Naive thymus-derived CD4-positive, alpha-beta T cell (primary cell): ENCODE measurements at places on chromosomes 2 and 18. TPM values are rescaled to one million over a fixed set of nuclear protein-coding genes. Genes with fewer than 3 reads are reported as not detected.

DNA sequence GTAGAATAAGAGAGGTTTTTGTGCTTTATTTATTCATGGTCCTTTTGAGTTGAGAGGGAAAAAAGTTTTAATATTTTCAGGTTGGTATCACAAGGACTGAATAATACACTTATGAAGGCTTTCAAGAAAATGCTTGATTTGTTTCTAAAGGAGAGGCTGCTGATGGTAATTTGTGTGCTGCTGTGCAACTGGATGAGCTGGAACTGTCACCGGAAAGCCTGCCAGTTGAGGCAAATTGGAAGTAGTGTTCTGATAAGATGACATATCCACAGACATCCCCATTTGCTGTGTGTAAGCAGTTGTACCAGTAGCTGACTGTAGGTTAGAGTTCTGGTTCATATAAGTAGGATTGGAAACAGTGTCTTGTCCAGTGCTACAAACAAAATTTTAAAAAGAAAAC lies 21.6 kb upstream of the CACNB4 start:
- H3K4me3 ChIP-seq: no peak overlapping the region
- DNase-seq: no peak
- H3K27ac ChIP-seq: no peak overlapping the region
- H3K27me3 ChIP-seq: no peaks in the 10 kb centered on the region
- no peaks in the 10 kb centered on the region for H3K36me3 ChIP-seq

- H3K4me3 ChIP-seq: no peak overlapping the region
- H3K4me1 ChIP-seq: no peaks in the 10 kb centered on the region
- H3K27ac ChIP-seq: no peak overlapping the region
- no peaks in the 10 kb centered on the region for H3K27me3 ChIP-seq
- DNase-seq: no peak
Observed at GRCh38 chr18:55473058-55473457, 114.9 kb downstream of the TCF4 start.

ACMSD gene
- total RNA-seq: not detected in 2 replicates

FIGN gene
- not detected for total RNA-seq

DNA sequence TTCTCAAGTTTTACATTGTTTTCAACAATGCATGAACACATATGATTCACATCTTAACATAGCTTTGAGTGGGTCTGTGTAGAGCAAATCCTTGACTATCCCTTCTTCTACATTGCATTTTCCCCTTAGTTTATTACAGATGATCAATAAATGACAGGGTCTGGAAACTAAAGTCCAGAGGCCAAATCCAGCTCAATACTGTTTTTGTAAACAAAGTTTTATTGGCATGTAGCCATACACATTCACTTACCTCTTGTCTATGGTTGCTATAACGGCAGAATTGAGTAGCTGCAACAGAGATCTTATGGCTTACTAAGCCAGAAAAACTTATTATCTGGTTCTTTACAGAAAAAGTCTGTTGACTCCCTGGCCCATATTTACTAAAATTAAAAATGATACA lies 12.8 kb downstream of the FANCL start:
- no peaks in the 10 kb centered on the region for H3K36me3 ChIP-seq
- H3K4me3 ChIP-seq: no peak overlapping the region
- no peaks in the 10 kb centered on the region for H3K27me3 ChIP-seq
- H3K27ac ChIP-seq: no peak overlapping the region
- no peaks in the 10 kb centered on the region for H3K4me1 ChIP-seq
- DNase-seq: no peak

CHAC2 gene
- total RNA-seq: 1.2 TPM

DNA sequence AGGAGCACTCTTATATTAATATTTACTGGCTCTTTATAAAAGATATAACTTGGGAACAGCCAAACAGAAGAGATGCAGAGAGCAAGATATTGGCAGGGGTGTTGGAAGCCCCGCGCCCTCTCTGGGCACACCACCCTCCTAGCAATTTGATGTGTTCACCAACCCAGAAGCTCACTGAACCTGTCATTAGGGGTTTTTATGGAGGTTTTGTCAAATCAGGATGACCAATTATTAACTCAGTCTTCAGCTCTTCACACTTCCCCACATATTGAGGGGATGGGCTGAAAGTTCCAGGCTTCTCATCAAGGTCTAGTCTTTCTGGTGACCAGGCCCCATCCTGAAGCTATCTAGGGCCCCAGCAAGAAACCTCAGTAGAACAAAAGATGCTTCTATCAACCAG lies 10.9 kb upstream of the INO80D start:
- H3K4me1 ChIP-seq: no peaks in the 10 kb centered on the region
- H3K4me3 ChIP-seq: no peak overlapping the region
- DNase-seq: no peak
- no peaks in the 10 kb centered on the region for H3K36me3 ChIP-seq
- H3K27ac ChIP-seq: no peak overlapping the region

- no peaks in the 10 kb centered on the region for H3K27me3 ChIP-seq
- DNase-seq: no peak
- H3K36me3 ChIP-seq: no peaks in the 10 kb centered on the region
- no peaks in the 10 kb centered on the region for H3K4me1 ChIP-seq
- H3K27ac ChIP-seq: no peak overlapping the region
Observed at GRCh38 chr2:238943338-238944067, 95.6 kb downstream of the TWIST2 start.

- DNase-seq: peak; percentile 85
- H3K27me3 ChIP-seq: peaks cover 8% of the 10 kb centered on the region
- H3K27ac ChIP-seq: no peak overlapping the region
Observed at GRCh38 chr2:218876562-218877219, 4.0 kb upstream of the WNT10A start.
